ENCODE measurements at places on chromosomes 11 and 22. TPM values are rescaled to one million over a fixed set of nuclear protein-coding genes. Genes with fewer than 3 reads are reported as not detected.

OR5A2 gene
- total RNA-seq = not detected

OR8K5 gene
- total RNA-seq = not detected

MOV10L1 gene
- total RNA-seq = 6.3 TPM

MMP13 gene
- total RNA-seq = not detected

ZNF214 gene
- 6.2 TPM for total RNA-seq

CHKB gene
- 58.8 TPM for total RNA-seq

OR6T1 gene
- not detected for total RNA-seq

THRSP gene
- 0.40 TPM for total RNA-seq

CDHR5 gene
- total RNA-seq = 0.20 TPM

DNA sequence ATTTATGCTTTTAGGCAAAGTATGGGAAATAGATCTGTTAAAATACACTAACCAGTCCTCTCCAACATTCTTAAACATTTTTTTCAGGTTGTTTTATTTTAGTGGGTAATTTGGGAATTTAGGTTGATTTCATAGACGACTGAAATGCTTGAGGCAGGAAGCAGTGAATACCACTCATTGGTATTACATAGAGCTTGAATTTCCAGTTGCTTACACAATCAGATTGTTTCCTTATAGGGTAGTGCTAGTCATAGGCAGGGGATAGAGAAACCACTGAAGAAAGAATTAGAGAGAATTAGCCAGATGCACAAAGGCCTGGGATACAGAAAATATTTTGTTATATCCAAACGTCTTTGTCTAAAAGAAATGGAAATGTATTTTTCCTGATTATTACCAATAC lies 23.9 kb upstream of the LYVE1 start:
- no peak for DNase-seq
- no peak overlapping the region for H3K27ac ChIP-seq
- no peaks in the 10 kb centered on the region for H3K27me3 ChIP-seq

- no peaks in the 10 kb centered on the region for H3K36me3 ChIP-seq
- DNase-seq = no peak
- peak overlapping the region; percentile 50 for H3K4me3 ChIP-seq
These were observed 516 bp downstream of the NEU3 start for GRCh38 chr11:74989260-74989638.

GRCh38 chr11:77320351-77320750 lies 18.9 kb upstream of the GDPD4 start:
- no peaks in the 10 kb centered on the region for H3K36me3 ChIP-seq
- H3K27ac ChIP-seq = no peak overlapping the region
- H3K4me3 ChIP-seq = no peak overlapping the region
- no peaks in the 10 kb centered on the region for H3K27me3 ChIP-seq
- DNase-seq = no peak
- H3K4me1 ChIP-seq = peaks cover 12% of the 10 kb centered on the region

DNA sequence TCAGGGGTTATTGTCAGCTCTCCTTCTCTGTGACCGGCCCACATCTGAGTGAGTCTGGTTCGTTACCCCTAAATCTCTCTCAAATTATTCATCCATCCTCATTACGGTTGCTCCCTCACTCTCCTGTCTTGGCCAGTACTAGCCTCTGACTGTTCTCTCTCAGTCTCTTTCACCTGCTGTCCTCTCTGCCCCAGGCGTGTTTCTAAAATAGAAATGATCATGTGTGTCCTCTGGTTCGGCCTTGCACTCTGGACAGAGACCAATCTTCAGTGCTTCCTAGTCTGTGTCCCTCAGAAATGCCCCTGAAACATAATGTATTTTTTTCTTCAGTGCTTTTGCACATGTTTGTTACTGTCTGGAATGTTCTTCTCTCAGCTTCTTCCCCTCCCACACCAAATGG lies 4.9 kb downstream of the PSMD13 start:
- no peaks in the 10 kb centered on the region for H3K36me3 ChIP-seq
- peaks cover 3% of the 10 kb centered on the region for H3K4me1 ChIP-seq
- no peak for DNase-seq
- H3K27me3 ChIP-seq = no peaks in the 10 kb centered on the region
- H3K4me3 ChIP-seq = no peak overlapping the region
- no peak overlapping the region for H3K27ac ChIP-seq

DNA sequence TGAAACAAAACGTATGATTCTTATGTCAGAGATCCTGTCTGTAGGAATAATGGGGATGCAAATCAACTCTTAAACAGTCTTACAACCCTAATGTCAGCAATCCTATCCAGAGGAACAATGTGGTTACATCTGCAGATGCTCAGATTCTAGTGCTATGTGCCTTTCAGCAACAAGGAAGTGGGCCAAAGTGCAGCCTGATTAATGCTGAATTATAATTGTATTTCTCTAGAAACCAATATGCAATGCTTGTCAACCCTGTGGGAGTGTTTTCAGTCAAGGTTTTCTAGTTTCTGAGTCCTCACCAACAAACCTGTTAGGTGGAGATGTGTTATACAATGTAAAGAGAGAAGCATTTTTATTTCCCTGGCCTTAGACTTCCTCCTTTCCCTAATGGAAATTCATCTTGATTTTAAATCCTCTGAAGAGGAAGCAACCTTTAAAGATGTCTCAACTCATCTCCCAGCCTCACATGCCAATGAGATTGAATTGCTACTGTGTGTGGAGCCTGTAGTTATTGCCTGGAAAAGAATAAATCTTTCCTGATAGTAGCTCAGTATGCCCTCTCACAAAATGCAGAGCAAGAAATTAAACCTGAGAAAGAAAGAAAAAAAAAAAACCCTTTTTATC lies 26.2 kb upstream of the TMEM123 start:
- H3K36me3 ChIP-seq = no peaks in the 10 kb centered on the region
- no peak for DNase-seq
- no peaks in the 10 kb centered on the region for H3K4me1 ChIP-seq

GRCh38 chr11:27055065-27055682 lies 14.6 kb downstream of the BBOX1 start:
- H3K27me3 ChIP-seq = no peaks in the 10 kb centered on the region
- H3K4me1 ChIP-seq = no peaks in the 10 kb centered on the region
- H3K27ac ChIP-seq = no peak overlapping the region
- no peaks in the 10 kb centered on the region for H3K36me3 ChIP-seq
- no peak overlapping the region for H3K4me3 ChIP-seq

GRCh38 chr22:22800716-22801115 lies 86.9 kb upstream of the IGLL5 start:
- no peak for DNase-seq
- H3K36me3 ChIP-seq = no peaks in the 10 kb centered on the region
- no peaks in the 10 kb centered on the region for H3K4me1 ChIP-seq
- H3K27me3 ChIP-seq = no peaks in the 10 kb centered on the region

DNA sequence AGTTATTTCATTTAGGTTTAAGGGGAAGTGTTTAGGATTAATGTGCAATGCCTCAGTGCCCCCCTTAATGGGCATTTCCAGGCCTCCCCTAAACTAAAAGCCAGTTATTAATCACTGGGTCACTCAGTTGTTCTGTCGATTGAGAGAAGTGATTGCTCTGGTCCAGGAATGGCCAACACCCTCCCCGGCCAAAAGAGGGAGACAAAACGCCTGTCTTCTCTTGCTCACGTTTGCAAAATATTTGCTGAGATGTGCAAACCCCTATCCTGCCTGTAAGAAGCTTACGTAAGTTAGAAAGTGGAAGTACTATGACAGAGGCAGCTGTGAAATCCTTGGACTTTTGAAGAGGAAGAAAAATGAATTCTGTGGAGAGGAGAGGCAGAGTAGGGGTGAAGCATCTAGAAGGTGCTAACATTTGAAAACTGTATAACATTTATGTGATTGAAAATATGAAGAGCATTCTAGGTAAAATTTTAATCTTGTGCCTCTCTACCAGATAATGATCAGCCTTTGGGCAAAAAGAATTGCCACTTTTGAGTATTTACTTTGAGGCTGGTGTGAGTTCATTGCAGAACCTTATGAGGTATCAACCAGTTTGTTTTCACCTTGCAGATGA lies 37.7 kb downstream of the NTM start:
- H3K4me3 ChIP-seq = no peak overlapping the region
- H3K36me3 ChIP-seq = no peaks in the 10 kb centered on the region
- no peak for DNase-seq
- H3K4me1 ChIP-seq = no peaks in the 10 kb centered on the region
- H3K27me3 ChIP-seq = no peaks in the 10 kb centered on the region

- DNase-seq = no peak
- H3K4me1 ChIP-seq = peaks cover 7% of the 10 kb centered on the region
- no peaks in the 10 kb centered on the region for H3K27me3 ChIP-seq
- H3K27ac ChIP-seq = no peak overlapping the region
- no peak overlapping the region for H3K4me3 ChIP-seq
These were observed 57.9 kb downstream of the SC5D start for GRCh38 chr11:121350314-121351082.

DNA sequence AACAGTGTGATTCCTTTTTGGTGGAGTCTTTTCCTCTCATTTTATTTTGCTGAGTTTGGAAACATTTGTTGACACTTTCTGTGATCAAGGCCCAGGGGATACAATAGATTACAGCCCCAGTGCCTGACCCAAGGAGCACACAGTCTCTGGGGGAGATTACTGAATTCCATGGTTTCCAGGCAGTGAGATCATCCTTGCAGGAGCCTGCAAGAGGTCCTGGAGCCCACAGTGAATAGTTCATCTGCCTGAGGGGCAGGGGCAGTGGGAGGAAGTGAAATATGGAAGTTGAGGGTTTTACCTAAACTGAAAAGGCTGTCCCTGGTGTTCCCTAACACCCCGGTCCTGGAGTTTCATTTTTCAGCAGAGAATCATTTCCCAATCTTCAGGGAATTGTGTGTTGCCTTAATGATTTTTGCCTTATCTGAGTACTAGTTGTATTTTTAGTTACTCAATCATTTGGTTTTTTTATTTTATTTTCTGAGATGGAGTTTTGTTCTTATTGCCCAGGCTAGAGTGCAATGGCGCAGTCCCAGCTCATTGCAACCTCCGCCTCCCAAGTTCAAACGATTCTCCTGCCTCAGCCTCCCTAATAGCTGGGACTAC lies 7.7 kb downstream of the CCS start:
- H3K36me3 ChIP-seq = no peaks in the 10 kb centered on the region
- no peak overlapping the region for H3K4me3 ChIP-seq
- peaks cover under 1% of the 10 kb centered on the region for H3K4me1 ChIP-seq
- no peak for DNase-seq

DNA sequence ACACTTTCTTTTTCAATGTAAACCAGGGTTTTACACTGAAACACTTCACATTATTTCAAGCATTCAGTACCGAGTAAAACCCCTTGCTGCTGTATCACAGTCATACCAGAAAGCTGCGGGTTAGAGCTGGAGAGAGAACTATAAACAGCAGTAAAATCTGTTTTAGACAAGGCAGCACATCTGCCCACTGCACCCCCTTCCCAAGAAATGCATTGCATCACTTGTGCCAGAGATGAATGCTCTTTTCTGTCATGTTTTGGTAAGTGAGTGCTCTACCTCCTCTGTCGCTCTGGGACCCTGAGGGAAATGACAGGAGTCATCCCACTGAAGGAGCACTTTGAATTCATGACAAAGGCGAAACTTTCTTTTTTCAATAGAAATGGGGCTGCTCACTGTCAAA lies 107.2 kb downstream of the MAML2 start:
- H3K27me3 ChIP-seq = no peaks in the 10 kb centered on the region
- H3K36me3 ChIP-seq = no peaks in the 10 kb centered on the region
- no peak overlapping the region for H3K4me3 ChIP-seq
- H3K4me1 ChIP-seq = peaks cover 5% of the 10 kb centered on the region
- H3K27ac ChIP-seq = no peak overlapping the region

DNA sequence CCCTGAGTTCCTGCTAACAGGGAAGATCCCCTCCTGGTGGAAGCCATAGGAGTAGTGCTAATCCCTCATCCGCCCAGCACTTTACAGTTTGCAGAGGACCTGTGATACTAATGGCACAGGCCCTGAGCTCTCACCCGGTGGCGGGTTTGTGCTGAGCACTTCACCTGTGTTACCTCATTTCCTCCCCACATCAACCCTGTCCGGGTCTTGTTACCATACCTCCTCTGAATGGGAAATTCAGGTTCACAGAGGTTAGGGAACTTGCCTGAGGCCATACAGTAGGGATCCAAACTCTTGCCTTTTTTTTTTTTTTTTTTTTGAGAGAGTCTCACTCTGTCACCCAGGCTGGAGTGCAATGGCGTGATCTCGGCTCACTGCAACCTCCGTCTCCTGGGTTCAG lies 25.2 kb downstream of the CAPN1 start:
- no peaks in the 10 kb centered on the region for H3K27me3 ChIP-seq
- H3K36me3 ChIP-seq = no peaks in the 10 kb centered on the region
- H3K4me3 ChIP-seq = no peak overlapping the region

- H3K36me3 ChIP-seq = no peaks in the 10 kb centered on the region
- no peak overlapping the region for H3K27ac ChIP-seq
- no peak for DNase-seq
- no peaks in the 10 kb centered on the region for H3K27me3 ChIP-seq
These were observed 19.2 kb downstream of the EMID1 start for GRCh38 chr22:29224859-29225410.

Measured in ovary (tissue), 10 donors.